ENCODE measurements at places on chromosomes 4 and X. TPM values are rescaled to one million over a fixed set of nuclear protein-coding genes. Genes with fewer than 3 reads are reported as not detected.

GRCh38 chrX:20727447-20727846, 460.7 kb upstream of the RPS6KA3 start:
- no peaks in the 10 kb centered on the region for H3K4me1 ChIP-seq
- no peaks in the 10 kb centered on the region for H3K36me3 ChIP-seq
- H3K27me3 ChIP-seq, result no peaks in the 10 kb centered on the region
- H3K27ac ChIP-seq, result no peak overlapping the region
- no peak for DNase-seq
- no peak overlapping the region for H3K4me3 ChIP-seq

FAM241A gene
- 1.7 TPM for total RNA-seq

- DNase-seq, result no peak
- H3K4me1 ChIP-seq, result peaks cover 23% of the 10 kb centered on the region
- no peak overlapping the region for H3K27ac ChIP-seq
- H3K36me3 ChIP-seq, result peaks cover 2% of the 10 kb centered on the region
Observed at GRCh38 chrX:56793112-56793430, 64.0 kb downstream of the NBDY start.

SYTL4 gene
- 33.7 TPM for total RNA-seq

GRCh38 chrX:11954176-11954575, 184.1 kb upstream of the FRMPD4 start:
- DNase-seq, result peak; percentile 55
- H3K4me1 ChIP-seq, result no peaks in the 10 kb centered on the region
- no peak overlapping the region for H3K4me3 ChIP-seq

- H3K4me3 ChIP-seq, result no peak overlapping the region
- peaks cover 34% of the 10 kb centered on the region for H3K36me3 ChIP-seq
Observed at GRCh38 chr4:3190549-3190948, 58.4 kb upstream of the MSANTD1 start.

PPM1K gene
- 102 TPM for total RNA-seq

DNA sequence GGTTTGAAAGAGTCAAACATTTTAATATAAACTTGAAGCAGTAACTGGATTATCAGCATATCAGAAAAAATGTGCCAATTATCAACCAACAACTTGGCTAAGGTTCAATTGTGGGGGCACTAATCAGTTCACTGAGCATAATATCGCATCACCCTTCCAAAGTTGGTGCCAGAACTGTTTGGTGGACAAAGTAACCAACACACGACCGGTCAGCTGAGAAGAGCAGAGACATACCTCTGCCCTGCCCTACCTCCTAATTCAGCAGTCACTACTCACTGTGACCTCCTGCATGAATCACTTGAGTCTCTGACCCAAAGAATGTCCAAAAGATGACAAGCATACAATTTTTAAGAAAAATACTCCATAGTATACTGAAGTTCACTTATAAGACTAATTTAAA, 53.2 kb downstream of the TSPAN5 start:
- no peaks in the 10 kb centered on the region for H3K36me3 ChIP-seq
- H3K4me1 ChIP-seq, result peaks cover 12% of the 10 kb centered on the region
- no peak overlapping the region for H3K4me3 ChIP-seq
- no peaks in the 10 kb centered on the region for H3K27me3 ChIP-seq
- H3K27ac ChIP-seq, result no peak overlapping the region
- DNase-seq, result no peak

DNA sequence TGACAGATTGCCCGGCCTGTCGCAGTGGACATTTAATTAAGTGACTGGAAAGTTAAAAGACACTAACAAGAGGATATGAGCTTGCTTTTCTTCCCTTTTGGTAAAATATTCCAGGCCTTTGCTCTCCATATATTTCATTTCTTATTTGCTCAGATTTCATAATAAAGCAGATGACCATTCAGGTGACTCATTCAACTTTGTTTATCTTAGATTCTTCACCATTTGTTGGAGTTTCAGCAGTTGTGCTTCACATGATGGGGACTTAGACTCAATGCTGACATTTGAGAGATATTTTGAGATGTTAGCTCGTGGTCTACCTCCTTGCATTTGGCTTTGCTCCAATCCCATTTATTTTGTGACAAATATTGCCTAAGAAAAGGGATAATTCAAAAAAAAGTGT, 312.2 kb downstream of the ARHGAP24 start:
- no peaks in the 10 kb centered on the region for H3K36me3 ChIP-seq
- no peak overlapping the region for H3K27ac ChIP-seq
- H3K4me3 ChIP-seq, result no peak overlapping the region
- no peaks in the 10 kb centered on the region for H3K27me3 ChIP-seq
- DNase-seq, result no peak

GPR78 gene
- total RNA-seq, result 0.89 TPM

- H3K36me3 ChIP-seq, result no peaks in the 10 kb centered on the region
- H3K4me1 ChIP-seq, result no peaks in the 10 kb centered on the region
- H3K27ac ChIP-seq, result no peak overlapping the region
- DNase-seq, result peak; percentile 87
Observed at GRCh38 chr4:42871671-42872290, 20.7 kb upstream of the GRXCR1 start.

MAGEA3 gene
- not detected for total RNA-seq

HERC6 gene
- 14.0 TPM for total RNA-seq

DNA sequence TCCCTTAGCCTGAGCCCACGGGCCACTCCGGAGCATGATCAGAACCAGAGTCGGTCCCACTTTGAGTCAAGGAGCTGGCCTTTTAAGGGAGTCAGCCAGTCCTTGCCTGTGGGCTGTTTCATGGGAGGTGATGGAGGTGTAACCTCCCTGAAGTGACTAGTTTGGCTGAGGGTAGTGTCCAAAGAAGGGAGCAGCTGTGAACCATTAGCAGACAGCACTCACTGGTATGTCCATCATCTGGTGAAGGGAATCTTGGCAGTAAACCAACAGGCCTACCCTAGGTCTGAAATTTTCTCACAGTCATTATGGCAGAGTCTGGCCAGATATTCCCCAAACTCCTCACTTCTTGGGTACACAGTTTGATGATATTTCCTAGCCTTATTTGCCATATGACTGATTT, 12.3 kb upstream of the REPS2 start:
- DNase-seq, result no peak
- H3K4me1 ChIP-seq, result no peaks in the 10 kb centered on the region
- peaks cover 11% of the 10 kb centered on the region for H3K27me3 ChIP-seq
- no peak overlapping the region for H3K27ac ChIP-seq
- H3K36me3 ChIP-seq, result no peaks in the 10 kb centered on the region

- DNase-seq, result no peak
- no peaks in the 10 kb centered on the region for H3K36me3 ChIP-seq
- H3K27me3 ChIP-seq, result no peaks in the 10 kb centered on the region
- H3K4me1 ChIP-seq, result no peaks in the 10 kb centered on the region
- H3K4me3 ChIP-seq, result no peak overlapping the region
- H3K27ac ChIP-seq, result no peak overlapping the region
Observed at GRCh38 chr4:33193109-33193508, 2472.9 kb downstream of the PCDH7 start.

RAI2 gene
- 5.2 TPM for total RNA-seq

GRCh38 chrX:127466211-127466610, 586.0 kb downstream of the ACTRT1 start:
- H3K4me3 ChIP-seq, result no peak overlapping the region
- no peak overlapping the region for H3K27ac ChIP-seq
- no peaks in the 10 kb centered on the region for H3K4me1 ChIP-seq
- H3K36me3 ChIP-seq, result no peaks in the 10 kb centered on the region
- DNase-seq, result no peak
- H3K27me3 ChIP-seq, result no peaks in the 10 kb centered on the region

PABPC1L2A gene
- total RNA-seq, result 4.1 TPM

DNA sequence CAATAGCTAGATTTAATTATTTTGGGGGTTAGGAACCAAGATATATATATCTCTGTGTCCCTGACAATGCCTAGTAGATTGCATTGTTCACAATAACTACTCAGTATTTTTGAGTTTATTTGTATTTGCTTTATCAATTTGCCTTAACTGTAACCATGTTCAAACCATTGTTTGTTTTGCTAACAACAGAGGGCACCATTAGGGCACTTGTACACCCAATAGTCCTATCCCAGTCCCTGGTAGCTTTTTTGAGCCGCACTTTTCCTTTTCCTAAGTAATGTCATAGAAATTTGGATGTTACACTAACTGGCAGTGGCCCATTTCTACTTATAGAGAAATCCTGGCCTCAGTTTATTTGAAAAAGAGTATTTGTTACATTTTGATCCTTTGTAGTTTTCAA, 575 bp upstream of the KLHL5 start:
- H3K27me3 ChIP-seq, result no peaks in the 10 kb centered on the region
- H3K27ac ChIP-seq, result peak overlapping the region; percentile 74
- DNase-seq, result peak; percentile 59
- no peaks in the 10 kb centered on the region for H3K36me3 ChIP-seq
- no peaks in the 10 kb centered on the region for H3K4me1 ChIP-seq

DNA sequence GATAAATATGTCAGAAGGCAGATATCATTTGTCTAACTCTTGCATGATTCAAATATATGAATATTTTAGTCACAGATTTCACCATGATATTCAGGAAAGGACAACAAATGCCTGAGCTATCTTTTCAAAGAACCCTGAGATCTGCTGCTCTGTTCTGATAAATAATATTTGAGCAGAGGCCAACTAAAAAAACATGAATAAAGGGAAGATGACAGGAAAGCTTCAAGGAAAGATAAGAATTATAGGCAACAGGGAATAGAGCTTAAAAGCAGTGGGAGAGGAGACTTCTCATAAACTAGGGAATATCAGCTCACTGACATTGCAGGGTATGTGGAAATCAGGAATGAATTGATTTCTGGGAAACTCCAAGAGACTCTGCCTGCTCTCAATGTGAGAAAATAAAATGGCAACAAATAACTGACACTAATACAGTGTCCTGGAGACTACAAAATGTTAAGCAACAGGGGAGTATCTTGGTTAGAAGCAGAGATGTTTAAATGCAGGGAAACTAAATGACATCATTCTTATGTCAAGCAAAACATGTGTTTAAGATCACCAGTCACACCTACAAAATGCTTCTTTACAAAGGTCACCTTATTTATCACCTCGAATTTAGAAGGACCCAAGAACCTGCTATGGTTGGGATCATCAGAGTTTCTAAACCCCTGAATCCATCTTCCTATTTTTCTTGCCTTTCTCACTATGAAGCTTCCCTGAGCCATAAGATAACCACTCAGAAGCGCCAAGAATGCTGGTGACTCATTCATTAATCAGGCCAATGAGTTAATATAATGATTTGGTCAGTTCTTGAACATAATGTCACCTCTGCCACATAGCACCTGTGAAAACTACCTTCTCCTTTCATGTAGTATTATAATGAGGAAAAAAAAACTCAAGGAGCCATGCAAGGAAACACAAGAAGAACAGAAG, 78.1 kb downstream of the NDST3 start:
- H3K4me1 ChIP-seq, result no peaks in the 10 kb centered on the region
- no peak overlapping the region for H3K27ac ChIP-seq
- no peaks in the 10 kb centered on the region for H3K27me3 ChIP-seq
- no peak for DNase-seq

DNA sequence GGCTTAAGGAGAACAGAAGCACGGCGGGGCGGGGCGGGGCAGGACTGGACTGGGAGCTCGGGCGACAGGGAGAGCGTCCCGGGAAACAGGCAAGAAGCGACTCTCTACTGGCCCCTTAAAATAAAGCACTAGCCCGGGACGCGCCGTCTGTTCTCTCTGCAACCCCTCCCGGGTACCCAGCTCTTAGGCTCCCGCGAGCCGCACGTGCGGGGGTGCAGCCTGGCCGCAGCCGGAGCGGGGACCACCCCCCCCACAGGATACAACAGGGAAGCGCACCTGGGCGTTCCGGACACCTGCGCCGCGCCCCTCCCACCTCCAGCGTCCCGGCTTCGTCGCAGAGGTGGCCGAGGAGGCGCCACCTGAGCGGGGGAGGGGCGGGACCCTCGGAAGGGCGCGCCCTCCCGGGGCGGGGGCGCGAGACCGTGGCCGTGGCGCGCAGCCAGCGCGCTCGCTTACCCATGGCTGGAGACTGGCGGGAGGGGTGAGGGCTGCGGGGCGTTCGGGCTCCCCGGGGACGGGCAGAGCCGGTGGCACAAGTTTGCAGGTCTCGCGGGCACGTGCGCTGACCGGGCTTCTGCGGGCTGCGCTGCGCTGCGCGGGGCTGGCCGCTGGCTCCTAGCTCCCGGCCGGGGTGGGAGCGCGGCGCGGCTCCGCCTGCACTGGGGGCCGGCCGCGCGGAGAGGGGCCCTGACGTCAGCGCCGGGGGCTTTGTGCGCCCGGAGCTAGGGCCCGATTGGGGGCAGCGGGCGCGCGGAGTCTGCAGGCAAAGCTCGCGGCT, 91.5 kb downstream of the GEMIN8 start:
- peak overlapping the region; percentile 60 for H3K4me3 ChIP-seq
- H3K27me3 ChIP-seq, result peaks cover 49% of the 10 kb centered on the region

All from spinal cord (tissue), 10 donors.